ENCODE measurements at places on chromosomes 5 and 9.

GRCh38 chr9:125989090-125989501 is 241.9 kb downstream of the PBX3 start:
- H3K4me3 ChIP-seq, result no peak overlapping the region
- no peaks in the 10 kb centered on the region for H3K27me3 ChIP-seq
- DNase-seq, result no peak
- H3K36me3 ChIP-seq, result no peaks in the 10 kb centered on the region
- no peak overlapping the region for H3K27ac ChIP-seq

DNA sequence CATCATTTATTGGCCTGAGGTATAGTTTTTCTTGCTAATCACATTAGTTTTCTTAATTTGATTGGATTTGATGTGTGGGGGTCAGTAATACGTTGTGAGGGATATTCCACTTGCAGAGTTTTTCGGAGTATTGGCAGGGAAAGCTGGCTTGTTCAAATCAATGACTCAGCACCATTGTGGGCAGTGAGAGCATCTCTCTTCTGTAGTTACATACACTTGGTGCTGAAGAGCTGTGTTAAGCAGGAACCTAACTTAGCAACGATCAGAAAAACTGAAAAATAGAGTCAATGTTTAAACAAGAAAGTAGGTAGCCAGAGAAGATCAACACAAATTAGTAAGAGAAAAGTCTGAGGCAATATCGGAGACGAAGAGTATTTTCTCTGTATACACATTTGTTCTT is 344.6 kb upstream of the EDIL3 start:
- H3K4me1 ChIP-seq, result no peaks in the 10 kb centered on the region
- H3K4me3 ChIP-seq, result no peak overlapping the region
- H3K27ac ChIP-seq, result no peak overlapping the region

GRCh38 chr9:124470306-124470705 is 20.1 kb downstream of the ADGRD2 start:
- no peak overlapping the region for H3K4me3 ChIP-seq
- no peak for DNase-seq
- H3K36me3 ChIP-seq, result no peaks in the 10 kb centered on the region
- no peak overlapping the region for H3K27ac ChIP-seq

- no peak for DNase-seq
- H3K27ac ChIP-seq, result no peak overlapping the region
- no peaks in the 10 kb centered on the region for H3K27me3 ChIP-seq
- H3K4me3 ChIP-seq, result no peak overlapping the region
- H3K4me1 ChIP-seq, result no peaks in the 10 kb centered on the region
- H3K36me3 ChIP-seq, result no peaks in the 10 kb centered on the region
These were observed 940.1 kb upstream of the WWC1 start for GRCh38 chr5:167351316-167351715.

- H3K36me3 ChIP-seq, result no peaks in the 10 kb centered on the region
- peaks cover 21% of the 10 kb centered on the region for H3K4me1 ChIP-seq
- no peak overlapping the region for H3K27ac ChIP-seq
- no peak overlapping the region for H3K4me3 ChIP-seq
These were observed 73.9 kb upstream of the S1PR3 start for GRCh38 chr9:88917375-88917774.

GRCh38 chr9:11618241-11618805 is 1005.5 kb upstream of the PTPRD start:
- H3K4me1 ChIP-seq, result no peaks in the 10 kb centered on the region
- no peaks in the 10 kb centered on the region for H3K27me3 ChIP-seq

GRCh38 chr9:14216612-14217194 is 97.2 kb downstream of the NFIB start:
- no peaks in the 10 kb centered on the region for H3K27me3 ChIP-seq
- no peaks in the 10 kb centered on the region for H3K36me3 ChIP-seq
- no peaks in the 10 kb centered on the region for H3K4me1 ChIP-seq
- H3K27ac ChIP-seq, result no peak overlapping the region
- no peak overlapping the region for H3K4me3 ChIP-seq

- H3K4me3 ChIP-seq, result no peak overlapping the region
- H3K36me3 ChIP-seq, result peaks cover 28% of the 10 kb centered on the region
- no peaks in the 10 kb centered on the region for H3K27me3 ChIP-seq
- no peak overlapping the region for H3K27ac ChIP-seq
These were observed 3.2 kb downstream of the DOLPP1 start for GRCh38 chr9:129084087-129084486.

- no peaks in the 10 kb centered on the region for H3K36me3 ChIP-seq
- DNase-seq, result no peak
- H3K27ac ChIP-seq, result no peak overlapping the region
- no peak overlapping the region for H3K4me3 ChIP-seq
These were observed 5.4 kb downstream of the ACTL7B start for GRCh38 chr9:108850293-108850897.

- no peaks in the 10 kb centered on the region for H3K36me3 ChIP-seq
- no peak overlapping the region for H3K27ac ChIP-seq
- DNase-seq, result no peak
- no peaks in the 10 kb centered on the region for H3K4me1 ChIP-seq
These were observed 62.5 kb downstream of the EXOSC2 start for GRCh38 chr9:130756037-130756436.

DNA sequence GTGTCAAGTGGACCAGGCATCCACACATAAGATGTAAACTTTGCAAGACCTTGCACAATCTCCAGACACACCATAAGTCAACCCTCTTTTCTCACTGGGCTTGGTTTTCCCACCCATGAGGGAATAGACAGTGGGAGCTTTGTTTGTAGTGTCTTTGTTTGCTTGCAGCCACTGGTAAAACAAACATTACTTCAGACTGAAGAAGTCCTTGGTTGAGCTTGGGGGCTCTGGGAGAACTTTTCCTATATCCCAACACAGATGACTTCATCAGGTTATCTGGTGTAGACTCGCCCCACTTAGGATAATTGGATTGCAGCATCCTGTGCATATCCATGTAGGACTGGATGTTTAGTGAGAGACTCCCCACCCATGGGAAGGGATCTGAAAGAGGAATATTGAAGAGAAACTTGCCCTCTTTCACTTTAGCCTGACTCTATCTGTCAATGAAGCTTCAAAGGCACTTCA is 11.5 kb upstream of the ADGRV1 start:
- H3K27ac ChIP-seq, result no peak overlapping the region
- peaks cover 6% of the 10 kb centered on the region for H3K27me3 ChIP-seq
- no peaks in the 10 kb centered on the region for H3K36me3 ChIP-seq
- DNase-seq, result no peak

DNA sequence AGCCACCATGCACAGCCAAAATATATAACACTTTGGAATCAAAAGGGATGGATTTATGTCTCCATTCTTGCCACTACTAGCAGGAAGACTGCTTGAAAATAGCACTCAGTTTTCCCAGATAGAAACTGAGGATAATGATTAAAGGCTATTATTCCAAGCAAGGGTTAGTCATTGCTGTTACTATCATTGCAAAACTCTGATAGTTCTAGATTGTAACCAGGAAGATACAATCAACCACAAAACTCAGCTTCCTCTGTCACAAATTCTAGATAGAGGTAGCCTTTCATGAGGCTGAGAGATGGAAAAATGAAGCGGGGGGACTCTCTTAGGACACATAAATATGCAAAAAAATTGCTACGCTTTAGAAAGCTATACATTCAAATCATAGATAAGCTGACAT is 3.1 kb downstream of the ANXA1 start:
- H3K4me1 ChIP-seq, result peaks cover 69% of the 10 kb centered on the region
- peak; percentile 58 for DNase-seq
- H3K36me3 ChIP-seq, result no peaks in the 10 kb centered on the region

DNA sequence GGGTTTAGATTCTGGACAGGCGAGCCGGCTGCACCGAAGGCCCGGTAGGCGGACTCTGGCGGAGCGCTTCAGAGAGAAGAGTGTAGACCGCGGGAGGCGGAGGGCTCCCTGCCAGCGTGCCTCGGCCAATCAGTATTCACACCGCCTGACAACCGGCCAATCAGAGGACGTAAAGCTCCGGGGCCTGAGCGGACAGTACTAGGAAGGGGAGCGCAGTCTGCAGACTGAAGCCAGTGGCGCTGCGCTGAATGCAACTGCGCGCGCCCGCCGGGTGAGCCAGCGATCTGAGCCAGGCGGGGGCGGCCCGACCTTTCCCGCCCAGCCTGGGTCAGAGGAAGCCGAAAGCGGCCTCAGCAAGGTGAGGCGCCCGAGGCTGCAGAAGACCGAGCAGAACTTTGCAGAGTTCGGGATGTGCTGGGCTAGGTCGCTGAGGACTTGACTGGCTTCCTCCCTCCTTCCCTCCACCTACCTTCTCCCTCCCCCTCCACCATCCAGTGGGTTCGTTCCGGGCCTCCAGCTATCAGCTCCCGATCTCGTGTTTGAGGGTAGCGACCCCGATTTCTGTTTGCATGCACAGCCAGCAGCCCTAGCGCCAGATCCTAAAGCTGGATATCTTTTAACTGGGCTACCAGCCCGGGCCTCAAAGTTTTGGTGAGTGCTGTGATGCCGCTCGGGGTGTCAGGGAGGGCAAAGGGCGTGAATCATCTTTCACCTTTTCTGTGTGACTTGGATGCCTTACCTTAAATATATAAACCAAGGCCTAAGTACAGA is at the start of gene DMRT2:
Gene DMRT2, plus strand, starts transcription at position 233 of the 771 bp plus-strand sequence. CDS start 1,257 bp downstream, outside the sequence.
- no peak within 1 kb of the TSS for H3K4me3 ChIP-seq
- H3K4me1 ChIP-seq, result peaks cover 27% of the 10 kb centered on the region
- H3K36me3 ChIP-seq, result no peaks in the 10 kb centered on the region
- H3K27ac ChIP-seq, result no peak within 1 kb of the TSS
- no peak for DNase-seq

- H3K36me3 ChIP-seq, result peaks cover 5% of the 10 kb centered on the region
- no peak for DNase-seq
- H3K4me1 ChIP-seq, result no peaks in the 10 kb centered on the region
- H3K4me3 ChIP-seq, result no peak overlapping the region
- no peak overlapping the region for H3K27ac ChIP-seq
These were observed 81.6 kb downstream of the PLPP1 start for GRCh38 chr5:55453211-55453610.

- no peaks in the 10 kb centered on the region for H3K27me3 ChIP-seq
- no peak for DNase-seq
- no peaks in the 10 kb centered on the region for H3K36me3 ChIP-seq
- H3K4me3 ChIP-seq, result no peak overlapping the region
- H3K4me1 ChIP-seq, result peaks cover under 1% of the 10 kb centered on the region
- no peak overlapping the region for H3K27ac ChIP-seq
These were observed 10.7 kb downstream of the SLC35A4 start for GRCh38 chr5:140575309-140575708.

GRCh38 chr5:2759091-2759490 is 7.6 kb upstream of the IRX2 start:
- DNase-seq, result no peak
- H3K27me3 ChIP-seq, result no peaks in the 10 kb centered on the region
- H3K27ac ChIP-seq, result no peak overlapping the region
- H3K4me3 ChIP-seq, result no peak overlapping the region
- H3K4me1 ChIP-seq, result no peaks in the 10 kb centered on the region

- peak overlapping the region; percentile 59 for H3K4me3 ChIP-seq
- H3K27ac ChIP-seq, result peak overlapping the region; percentile 17
- H3K27me3 ChIP-seq, result peaks cover 3% of the 10 kb centered on the region
- H3K36me3 ChIP-seq, result no peaks in the 10 kb centered on the region
These were observed 984 bp downstream of the STXBP1 start for GRCh38 chr9:127612939-127613582.

All from CD8-positive, alpha-beta memory T cell (primary cell).